Bone marrow (tissue), 2 donors: ENCODE measurements at places on chromosomes 4 and X.

- DNase-seq: no peak
Measured at GRCh38 chr4:2269206-2269531, 7.3 kb upstream of the MXD4 start.

DNA sequence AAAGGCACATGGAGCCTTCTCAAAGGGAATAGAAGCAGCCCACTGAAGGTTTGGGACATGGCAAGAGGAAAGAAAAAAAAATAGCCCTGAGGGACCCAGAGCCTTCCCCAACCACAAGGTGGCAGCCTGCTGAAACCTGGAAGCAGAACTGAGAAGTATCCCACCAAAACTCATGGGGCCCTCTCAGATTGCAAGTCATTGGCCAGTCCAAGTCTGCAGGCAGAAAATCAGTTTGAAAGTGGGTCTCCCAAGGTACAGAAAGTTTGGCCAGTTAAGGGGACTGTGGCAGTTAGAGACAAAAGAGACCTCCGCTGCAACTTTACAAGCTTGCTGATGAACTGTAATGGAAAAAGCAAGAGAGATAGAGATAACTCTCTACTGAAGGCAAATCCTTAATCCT is 155.8 kb downstream of the ANTXR2 start:
- peak; percentile 35 for DNase-seq

DNA sequence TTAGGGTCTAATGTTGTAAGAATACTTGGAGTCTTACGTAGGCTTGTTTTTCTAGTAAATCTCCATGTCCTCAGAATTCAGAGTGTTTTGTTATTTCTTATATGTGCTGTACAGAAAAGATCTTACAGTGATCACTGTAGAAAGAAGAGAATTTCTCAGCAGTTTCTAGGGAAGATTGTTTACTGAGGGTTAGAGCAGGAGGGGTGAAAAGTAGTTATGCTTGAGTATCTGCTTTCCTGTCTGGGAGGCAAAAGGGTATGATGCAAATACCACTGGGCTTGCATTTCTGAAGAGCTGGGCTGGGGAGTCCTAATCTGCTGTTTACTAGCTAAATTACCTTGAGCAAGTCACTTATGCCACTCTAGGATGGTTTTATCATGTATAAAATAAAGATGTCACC is 78.2 kb downstream of the BEND4 start:
- no peak for DNase-seq

- no peak for DNase-seq
Measured at GRCh38 chr4:86916392-86916791, 18.4 kb upstream of the AFF1 start.

GRCh38 chrX:55132416-55132815 is 43.6 kb downstream of the PAGE2 start:
- DNase-seq: no peak

DNA sequence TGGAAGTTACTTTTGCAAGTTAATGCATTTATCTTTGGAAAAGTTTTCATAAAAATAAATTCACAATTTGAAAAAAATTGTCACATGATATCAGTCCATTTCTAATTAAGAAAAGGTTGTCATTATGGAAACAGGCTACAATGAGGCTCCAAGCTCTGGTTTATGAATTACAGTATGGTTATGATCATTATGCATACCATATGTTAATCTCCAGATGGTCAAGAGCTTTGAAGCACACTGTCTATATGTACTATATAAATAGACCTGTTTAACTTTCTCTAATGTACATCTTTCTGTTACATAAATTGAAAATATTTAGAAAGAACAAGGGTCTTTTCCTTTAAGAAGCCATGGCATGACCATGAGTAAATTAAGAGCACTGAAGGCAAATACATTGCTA is 2338.8 kb downstream of the PCDH7 start:
- no peak for DNase-seq

- no peak for DNase-seq
Measured at GRCh38 chr4:113666386-113667114, 95.0 kb downstream of the CAMK2D start.

DNA sequence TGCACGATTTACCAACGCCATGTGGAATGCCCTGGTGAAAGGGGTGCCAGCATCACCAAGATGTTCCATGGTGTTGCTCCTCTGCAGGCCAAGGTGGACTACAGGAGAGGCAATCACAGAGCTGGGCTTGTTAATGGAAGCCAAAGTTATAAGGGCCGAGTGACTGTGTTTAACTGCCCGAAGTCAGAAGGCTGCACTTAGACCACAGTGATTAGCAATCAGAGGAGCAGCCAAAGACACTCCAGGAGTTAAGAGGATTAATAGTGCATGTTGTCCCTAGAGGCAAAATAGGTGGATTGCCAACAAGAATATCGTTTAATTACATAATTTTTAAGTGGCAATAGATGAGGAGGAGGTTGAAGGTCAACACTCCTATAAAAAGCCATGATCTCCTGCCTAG is 22.8 kb upstream of the SLC25A43 start:
- no peak for DNase-seq

- DNase-seq: no peak
Measured at GRCh38 chr4:120314969-120315368, 248.3 kb upstream of the MAD2L1 start.

GRCh38 chrX:40504801-40505605 is 75.8 kb upstream of the ATP6AP2 start:
- DNase-seq: no peak

DNA sequence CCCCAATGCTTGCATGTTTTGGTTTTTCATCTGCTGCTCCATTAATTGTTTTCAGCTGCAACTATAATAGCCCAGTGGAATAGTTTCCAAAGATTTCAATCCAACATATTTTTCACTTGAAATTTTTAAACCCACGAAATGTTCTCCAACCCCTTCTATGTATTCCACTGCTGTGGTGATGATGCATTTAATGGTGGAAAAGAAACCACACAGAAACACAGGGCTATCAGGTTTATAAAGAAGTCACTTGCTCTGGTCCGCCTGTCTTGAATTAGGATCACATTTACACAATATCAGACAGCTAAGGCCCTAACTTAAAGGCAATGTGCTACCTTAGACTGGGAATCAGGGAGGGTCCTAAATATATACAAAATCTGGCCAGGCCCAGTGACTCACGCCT is 35.0 kb downstream of the OPHN1 start:
- no peak for DNase-seq

DNA sequence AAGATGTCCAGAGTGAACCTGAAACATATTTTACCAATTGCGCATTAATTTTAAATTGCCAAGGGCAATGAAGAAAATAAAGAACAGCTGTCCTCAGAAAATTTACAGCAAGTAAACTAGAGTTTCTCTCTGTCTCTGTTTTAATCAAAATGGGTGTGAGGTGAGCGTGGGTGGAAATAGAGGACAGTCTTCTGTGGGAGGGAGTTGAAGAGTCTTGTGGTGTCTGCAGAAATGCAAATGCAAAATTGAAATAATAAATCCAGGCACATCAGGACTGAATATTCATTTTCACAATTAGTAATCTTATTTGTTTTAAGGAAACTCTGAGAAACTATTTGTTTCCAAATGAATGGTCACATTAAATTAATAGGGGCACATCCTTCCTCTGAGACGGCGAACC is 192.0 kb downstream of the ARHGAP10 start:
- no peak for DNase-seq

GRCh38 chr4:40550948-40551462 is 78.7 kb downstream of the RBM47 start:
- peak; percentile 59 for DNase-seq

- DNase-seq: no peak
Measured at GRCh38 chr4:47690611-47691010, 147.3 kb downstream of the CORIN start.

GRCh38 chr4:98908703-98909262 is 20.1 kb downstream of the EIF4E start:
- DNase-seq: no peak

DNA sequence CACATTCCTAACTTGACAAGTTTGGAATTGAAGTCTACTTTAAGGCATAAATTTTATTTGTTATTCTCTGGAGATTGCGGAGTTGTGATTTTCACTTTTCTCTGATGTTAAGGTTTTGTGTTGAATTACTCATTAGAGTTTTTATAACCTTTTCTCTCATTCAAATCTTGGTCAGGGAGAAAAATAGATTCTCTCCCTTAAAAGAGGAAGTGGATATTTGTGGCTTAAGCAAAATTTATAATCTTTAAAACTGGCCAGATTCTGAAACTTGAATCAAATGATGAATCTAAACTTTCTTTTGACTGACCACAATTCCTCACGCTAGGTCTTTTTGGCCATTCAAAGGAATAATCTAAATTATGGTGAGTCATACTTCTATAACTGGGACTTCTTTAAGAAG is 361.4 kb downstream of the TEX13C start:
- DNase-seq: no peak

- no peak for DNase-seq
Measured at GRCh38 chr4:6772223-6772928, 10.2 kb upstream of the KIAA0232 start.

DNA sequence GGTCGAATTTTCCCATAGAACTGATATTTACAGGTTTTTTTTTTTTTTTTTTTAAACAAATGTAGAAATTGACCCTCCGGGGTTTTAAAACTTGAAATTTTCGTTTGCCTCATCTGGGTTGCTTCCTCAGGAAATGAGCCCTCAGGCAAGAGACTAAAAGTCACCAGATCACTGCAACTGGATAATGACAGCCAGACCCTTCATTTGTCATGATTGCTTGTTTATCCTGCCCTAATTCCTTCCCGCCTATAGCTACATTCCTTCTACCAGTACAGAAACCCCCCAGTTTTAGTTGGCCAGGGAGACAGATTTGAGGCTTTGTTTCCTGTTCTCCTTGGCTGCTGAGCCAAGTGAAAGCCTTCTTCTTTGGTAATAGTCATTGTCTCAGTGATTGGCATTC is 44.0 kb upstream of the IGFBP7 start:
- no peak for DNase-seq

- DNase-seq: no peak
Measured at GRCh38 chr4:25928379-25929297, 14.6 kb downstream of the SMIM20 start.

DNA sequence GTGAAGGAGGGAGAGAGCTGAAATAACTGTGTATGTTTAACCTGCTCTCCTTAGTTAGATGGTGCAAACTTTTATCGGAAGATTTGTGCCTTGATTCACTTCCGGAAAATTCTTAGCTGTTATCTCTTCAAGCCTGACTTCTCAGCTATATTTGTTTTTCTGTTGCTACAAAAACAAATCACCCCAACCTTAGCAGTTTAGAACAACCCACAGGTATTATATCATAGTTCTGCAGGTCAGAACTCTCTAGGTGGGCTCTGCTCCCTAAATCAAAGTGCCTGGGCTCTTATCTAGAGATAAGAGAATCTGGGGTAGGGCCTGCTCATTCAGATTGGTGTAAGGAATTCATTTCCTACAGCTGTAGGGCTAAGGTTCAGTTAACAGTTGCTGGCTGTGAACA is 15.1 kb upstream of the CEP135 start:
- DNase-seq: no peak

GRCh38 chr4:65033899-65034298 is 624.6 kb upstream of the TECRL start:
- no peak for DNase-seq

GRCh38 chr4:182404376-182404775 is 161.2 kb downstream of the TENM3 start:
- no peak for DNase-seq

DNA sequence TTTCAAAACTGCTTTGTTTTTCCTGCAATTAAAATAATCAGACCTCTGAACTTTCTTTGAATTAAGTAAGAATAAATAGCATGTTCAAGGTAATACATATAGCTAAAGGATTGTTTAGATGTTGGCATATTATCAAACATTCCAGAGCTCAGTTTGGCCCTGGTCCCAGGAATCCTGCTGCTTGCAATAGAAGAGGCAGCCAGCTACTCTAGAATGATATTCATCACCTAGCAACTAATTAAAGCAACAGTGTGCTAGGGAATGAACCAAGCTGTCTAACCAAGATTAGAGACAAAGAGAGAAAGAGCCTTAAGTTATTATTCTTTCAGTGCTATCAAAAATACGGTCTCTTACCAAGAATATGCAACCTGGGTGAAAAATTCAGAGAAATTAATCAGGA is 460.9 kb downstream of the GABRG1 start:
- DNase-seq: no peak

DNA sequence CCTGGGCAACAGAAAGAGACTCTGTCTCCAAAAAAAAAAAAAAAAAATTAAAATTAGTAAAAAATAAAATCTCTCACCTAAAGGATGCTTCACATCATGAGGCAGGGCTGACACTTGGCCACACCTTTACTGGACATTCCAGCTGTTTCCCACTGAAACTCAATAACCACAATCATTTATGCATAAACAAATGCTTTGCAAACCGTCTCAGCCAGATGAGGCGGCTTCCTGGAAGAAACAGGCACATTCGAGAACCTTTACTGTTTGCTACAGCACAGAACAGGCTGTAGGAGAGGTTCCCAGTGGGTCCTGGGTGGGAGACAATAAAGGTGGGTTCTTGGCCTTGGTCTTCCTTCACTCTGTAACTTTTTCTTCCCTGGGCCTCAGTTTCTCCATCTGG is 10.9 kb upstream of the TBC1D14 start:
- DNase-seq: no peak

GRCh38 chr4:147590249-147590920 is 26.8 kb upstream of the TMEM184C start:
- DNase-seq: peak; percentile 8

DNA sequence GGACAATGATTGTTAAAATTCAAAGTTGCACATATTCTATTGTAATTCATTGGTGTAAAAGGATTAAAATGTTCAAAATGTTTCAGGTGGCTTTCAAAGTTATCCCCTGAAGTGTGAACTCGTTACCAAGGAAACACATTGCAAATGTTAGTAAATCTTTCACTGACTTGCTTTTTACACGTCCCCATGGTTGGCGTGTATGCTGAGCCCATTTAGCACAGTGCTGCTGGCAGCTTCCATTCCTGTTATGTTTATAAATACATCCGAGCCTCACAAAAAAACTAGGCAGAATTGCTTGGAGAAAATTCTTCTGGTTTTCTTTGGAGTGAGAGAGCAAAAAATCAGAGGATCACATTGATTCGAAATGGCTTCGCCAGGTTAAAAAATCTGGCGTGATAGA is 105.9 kb upstream of the HPGD start:
- DNase-seq: no peak

- no peak for DNase-seq
Measured at GRCh38 chr4:105282489-105282888, 135.8 kb downstream of the TET2 start.
